ENCODE measurements at places on chromosomes 2 and 18.

DNA sequence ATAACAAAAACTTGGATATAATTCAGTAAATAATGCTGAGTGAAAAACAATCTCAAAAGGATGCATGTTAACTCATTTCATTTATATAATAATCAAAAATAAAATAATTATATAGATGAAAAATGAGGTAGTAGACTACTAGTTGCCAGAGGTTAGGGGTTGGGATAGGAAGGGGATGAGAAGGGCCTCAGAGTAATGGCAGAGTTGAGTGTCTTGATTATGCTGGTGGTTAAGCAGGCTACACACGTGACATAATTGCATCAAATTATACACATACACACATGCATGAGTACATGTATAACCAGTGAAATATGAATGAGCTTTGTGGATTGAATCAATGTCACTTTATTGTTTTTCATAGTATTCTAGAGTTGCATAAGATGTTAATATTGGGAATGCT is 201.0 kb downstream of the RIT2 start:
- DNase-seq, result no peak

GRCh38 chr2:188434018-188434417 is 142.3 kb downstream of the GULP1 start:
- no peak for DNase-seq

DNA sequence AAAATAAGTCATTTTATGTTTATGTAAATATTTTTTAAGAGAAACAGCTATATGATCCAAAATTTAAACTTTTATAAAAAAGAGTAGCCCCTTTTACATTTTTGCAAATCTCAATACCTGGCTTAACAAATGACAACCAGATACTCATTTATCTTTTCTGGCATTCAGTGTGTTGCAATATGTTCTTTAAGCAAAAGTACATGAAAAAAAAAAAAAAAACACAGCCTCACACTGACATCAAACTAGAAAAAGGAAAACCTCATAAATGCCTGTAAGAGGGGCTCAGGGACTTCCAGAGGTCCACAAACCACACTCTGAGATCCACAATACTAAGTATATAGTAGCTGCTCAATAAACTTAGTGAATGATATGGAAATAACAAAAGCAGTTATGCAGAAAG is 21.9 kb downstream of the PPP4R3B start:
- no peak for DNase-seq

GRCh38 chr2:45483997-45484396 is 127.1 kb downstream of the SRBD1 start:
- no peak for DNase-seq

- no peak for DNase-seq
These were observed 1.9 kb upstream of the SYT4 start for GRCh38 chr18:43279015-43279744.

DNA sequence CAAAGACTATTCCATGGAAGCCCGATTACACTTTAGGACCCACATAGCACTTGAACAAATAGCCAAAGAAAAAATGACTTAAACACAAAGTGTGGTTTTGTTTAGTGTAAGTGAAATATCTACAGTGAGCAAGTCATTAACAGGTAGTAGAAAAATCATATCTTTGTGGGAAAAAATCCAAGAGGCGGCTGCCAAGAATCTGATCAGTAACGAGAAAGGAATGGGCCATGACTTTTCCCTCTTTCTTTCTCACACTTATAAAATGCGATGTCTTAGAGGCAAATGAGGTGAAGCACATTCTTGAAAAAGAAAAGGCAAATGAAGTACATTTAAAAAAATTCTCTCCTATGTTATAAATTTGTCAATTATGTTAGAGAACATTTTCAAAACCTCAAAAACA is 12.9 kb upstream of the GEMIN6 start:
- no peak for DNase-seq

GRCh38 chr2:168738062-168738461 is 64.4 kb upstream of the NOSTRIN start:
- no peak for DNase-seq

GRCh38 chr2:109242210-109242653 is 113.2 kb downstream of the SH3RF3 start:
- DNase-seq, result no peak

DNA sequence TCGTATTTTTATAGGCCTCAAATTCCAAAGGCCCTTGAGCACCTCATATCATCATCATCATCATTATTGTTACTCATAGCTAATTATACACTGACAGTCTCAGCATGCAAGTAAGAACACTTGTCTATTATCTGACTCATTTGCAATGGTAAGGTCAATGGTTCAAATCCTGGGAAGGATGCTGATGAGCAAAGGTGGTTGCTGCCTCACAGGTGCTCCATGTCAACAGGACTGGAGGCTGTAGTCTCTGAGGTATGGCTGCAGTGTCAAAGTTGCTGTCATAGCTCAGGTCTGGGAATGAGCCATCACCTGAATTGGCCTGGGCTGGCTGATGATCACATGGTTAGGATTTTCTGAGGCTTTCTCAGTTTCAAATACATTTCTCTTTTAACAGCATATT is 379.3 kb downstream of the BCL11A start:
- no peak for DNase-seq

GRCh38 chr2:96642564-96643360 is at the start of gene FER1L5:
TSS of gene FER1L5 (plus strand) at chr2:96642764. CDS start at chr2:96642837, 73 bp downstream.
- no peak for DNase-seq

GRCh38 chr18:34342960-34343359 is 118.2 kb upstream of the NOL4 start:
- DNase-seq, result no peak

DNA sequence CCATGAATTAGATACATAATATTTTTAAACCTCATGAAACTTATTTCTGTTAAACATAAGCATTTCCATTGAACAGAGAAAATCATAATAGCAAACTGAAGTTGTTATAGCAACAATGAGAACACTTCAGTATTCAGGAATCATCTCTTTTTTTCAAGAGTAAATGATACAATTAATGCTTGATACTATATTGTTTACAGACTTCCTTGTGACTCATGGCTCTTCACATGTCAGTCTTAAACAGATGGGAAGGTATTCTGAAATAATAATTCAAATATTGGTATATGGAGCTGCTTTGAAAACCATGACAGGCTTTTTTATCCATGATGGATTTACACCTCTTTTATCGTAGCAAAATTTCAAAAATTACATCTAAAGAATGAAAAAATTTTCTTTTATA is 226.5 kb upstream of the RBMS1 start:
- no peak for DNase-seq

GRCh38 chr18:64982414-64983055 is 768.3 kb upstream of the CDH7 start:
- DNase-seq, result no peak

DNA sequence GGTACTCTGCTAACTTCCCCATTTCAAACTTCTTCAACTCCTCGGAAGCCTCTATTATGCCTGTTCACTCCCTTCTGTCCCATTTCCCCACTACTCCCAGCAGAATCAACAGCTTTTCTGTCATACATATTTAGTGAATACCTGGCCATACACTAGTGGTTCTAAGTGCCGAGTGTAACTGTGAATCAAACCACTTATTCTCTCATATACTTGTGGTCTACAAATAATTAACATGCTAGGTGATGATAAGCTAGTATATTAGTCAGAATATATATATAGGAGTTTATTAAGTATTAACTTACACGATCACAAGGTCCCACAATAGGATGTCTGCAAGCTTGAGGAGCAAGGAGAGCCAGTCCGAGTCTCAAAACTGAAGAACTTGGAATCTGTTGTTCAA is 150.7 kb downstream of the CCDC102B start:
- DNase-seq, result no peak

GRCh38 chr2:200943527-200944105 is 19.8 kb downstream of the ORC2 start:
- no peak for DNase-seq

DNA sequence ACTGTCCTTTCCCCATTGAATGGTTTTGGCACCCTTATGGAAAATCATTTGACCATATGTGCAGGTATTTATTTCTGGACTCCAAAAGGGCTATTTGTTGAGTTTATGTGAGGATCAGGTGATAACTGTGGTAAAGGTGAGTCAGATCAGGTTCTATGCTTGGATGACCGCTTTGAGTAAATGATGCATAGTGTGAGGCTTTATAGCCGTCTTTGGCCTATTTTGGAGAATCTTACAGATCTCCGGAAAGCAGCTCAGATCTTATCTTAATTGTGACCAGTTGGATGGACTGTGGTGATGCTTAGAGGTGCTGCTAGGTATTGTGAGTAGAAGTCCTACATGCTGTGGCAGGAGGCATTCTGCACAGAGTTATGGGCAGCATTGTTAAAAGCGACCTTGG is 126.2 kb downstream of the METTL8 start:
- DNase-seq, result no peak

DNA sequence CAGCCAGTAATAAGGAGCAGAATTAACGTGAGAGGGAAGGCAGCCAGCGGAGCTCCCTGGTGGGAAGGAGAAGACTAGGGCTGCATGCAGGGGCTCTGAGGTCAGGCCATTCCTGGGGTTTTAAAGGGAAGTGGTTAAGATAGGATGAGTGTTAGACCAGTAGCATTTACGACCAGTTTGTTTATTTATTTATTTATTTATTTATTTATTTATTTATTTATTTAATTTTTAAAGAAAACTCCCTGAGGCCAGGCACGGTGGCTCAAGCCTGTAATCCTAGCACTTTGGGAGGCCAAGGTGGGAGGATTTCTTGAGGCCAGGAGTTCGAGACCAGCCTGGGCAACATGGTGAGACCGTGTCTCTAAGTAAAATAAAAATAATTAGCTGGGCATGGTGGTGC is 152.8 kb downstream of the FHOD3 start:
- no peak for DNase-seq

- DNase-seq, result no peak
These were observed 494.1 kb downstream of the LRRTM4 start for GRCh38 chr2:77028032-77028600.

DNA sequence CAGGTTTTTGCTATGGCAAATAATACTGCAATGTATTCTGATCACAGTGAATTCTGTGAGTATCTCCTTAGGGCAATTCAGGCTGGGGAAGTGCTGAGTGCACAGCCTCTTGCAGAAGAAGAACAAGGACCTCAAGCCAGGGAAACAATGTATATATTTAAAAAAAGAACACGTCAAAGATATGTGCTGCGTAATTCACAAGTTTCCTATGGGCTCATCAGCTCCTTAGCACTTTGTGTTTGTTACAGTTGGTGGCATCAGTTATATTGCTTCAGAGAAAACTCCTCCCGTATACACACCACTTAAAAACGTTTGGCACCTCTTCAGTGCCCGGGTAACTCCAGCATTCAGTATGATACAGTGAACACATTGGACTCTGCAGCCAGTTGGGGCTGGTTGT is 16.5 kb upstream of the MARCO start:
- DNase-seq, result no peak

DNA sequence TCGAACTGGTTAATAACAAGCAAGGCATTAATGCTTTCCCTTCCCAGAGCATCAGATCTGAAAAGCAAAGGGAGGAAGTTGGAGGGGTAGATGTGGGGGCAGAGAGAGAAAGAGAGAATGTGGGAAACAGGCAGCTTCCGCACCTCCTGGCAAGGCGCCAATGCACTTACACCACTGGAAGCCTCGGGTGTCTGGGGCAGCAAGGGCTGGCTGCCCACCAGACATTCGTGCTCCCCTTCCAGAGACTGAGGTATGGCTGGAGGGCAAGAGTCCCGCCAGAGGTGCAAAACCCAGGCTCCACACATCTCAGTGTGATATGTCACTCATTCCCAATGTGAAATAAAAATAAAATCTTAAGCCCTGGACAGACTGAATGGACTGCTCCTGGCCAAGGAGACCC is 46.4 kb downstream of the TEX51 start:
- DNase-seq, result no peak

GRCh38 chr2:10169581-10169980 is 47.0 kb downstream of the RRM2 start:
- no peak for DNase-seq

GRCh38 chr2:68283419-68283812 is 31.1 kb upstream of the PPP3R1 start:
- DNase-seq, result no peak

DNA sequence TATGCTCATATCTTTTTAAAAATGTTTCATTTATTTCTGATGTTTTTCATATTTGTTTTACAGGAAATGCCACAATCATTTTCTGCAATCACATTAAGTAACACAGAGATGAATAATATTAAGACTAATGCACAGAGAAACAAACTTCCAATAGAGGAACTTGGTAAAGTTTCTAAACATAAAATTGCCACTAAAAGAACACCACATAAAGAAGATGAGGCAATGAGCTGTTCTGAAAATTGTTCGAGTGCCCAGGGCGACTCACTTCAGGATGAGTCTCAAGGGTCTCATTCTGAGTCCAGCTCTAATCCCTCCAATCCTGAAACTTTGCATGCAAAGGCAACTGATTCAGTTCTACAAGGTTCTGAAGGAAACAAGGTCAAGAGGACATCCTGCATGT is 70.4 kb downstream of the APLF start:
- no peak for DNase-seq

GRCh38 chr2:232833830-232834229 is 36.2 kb upstream of the SNORC start:
- DNase-seq, result no peak

DNA sequence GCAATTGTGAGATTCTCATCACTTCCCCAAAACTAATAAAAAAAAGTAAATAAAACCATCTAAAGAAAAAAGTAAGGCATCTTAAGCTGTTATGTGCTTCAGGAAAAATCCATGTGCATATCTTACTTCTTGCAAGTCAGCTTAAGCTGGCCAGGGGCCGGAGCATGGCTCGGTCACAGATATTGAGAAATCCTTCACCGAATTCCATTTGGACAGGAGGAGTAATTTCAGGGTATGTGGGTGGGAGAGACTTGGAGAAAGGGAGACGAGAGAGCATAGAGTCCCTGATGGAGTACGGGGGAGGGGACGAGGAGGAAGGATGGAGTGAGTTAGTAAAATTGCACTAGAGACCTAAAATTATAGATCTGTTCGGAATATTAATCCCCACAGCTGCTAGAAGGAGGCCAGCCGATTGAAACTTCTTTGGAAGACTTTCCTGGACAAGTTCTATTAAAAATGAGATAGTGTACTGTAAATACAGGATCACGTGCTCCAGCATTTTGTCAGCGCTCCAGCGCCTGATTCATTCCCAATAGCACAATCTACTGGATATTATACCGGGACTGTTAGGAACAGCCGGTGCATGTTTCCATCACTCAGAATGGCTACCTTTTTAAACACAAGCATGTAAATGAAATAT is 438.5 kb downstream of the ZNF516 start:
- DNase-seq, result no peak

DNA sequence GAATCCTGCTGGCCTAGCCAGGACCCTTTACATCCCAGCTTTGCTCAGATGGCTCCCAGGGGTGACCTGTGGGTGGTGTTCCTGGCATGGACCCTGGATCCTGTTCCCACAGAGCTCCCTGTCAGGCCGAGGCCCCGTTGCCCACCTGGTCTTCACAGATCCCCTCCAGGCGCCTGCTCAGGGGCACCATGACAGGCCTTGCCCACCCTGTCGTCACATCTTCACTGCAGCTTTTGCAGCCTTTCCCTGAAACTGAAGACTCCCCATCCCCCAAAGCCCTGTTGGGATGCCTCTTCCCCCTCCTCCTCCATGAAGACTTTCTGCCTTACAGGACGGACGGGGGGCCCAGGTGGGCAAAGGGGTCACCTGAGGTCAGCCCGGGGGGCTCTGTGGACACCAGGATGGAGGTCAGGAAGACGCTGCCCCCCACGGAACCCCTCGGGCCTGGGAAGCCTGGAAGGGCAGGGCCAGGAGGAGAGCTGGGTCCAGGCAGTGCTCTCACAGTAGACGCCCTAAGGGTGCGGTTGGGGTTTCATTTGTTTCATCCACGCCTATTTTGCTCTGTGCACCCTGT is 13.0 kb upstream of the KIF1A start:
- DNase-seq, result no peak

- no peak for DNase-seq
These were observed 4.6 kb upstream of the SERTAD2 start for GRCh38 chr2:64658269-64658668.

GRCh38 chr18:65919663-65920062 is 168.9 kb downstream of the CDH7 start:
- no peak for DNase-seq
